ENCODE measurements at places on chromosomes 6 and 20. TPM values are rescaled to one million over a fixed set of nuclear protein-coding genes. Genes with fewer than 3 reads are reported as not detected.

BPIFB2 gene
- not detected for total RNA-seq

GABRR2 gene
- 0.34 TPM for total RNA-seq

GRCh38 chr6:137802408-137803182, 64.5 kb upstream of the TNFAIP3 start:
- H3K27me3 ChIP-seq, result no peaks in the 10 kb centered on the region
- H3K4me1 ChIP-seq, result no peaks in the 10 kb centered on the region
- no peak overlapping the region for H3K27ac ChIP-seq

SLA2 gene
- total RNA-seq, result 0.16 TPM

STMN3 gene
- 101 TPM for total RNA-seq

PRICKLE4 gene
- 4.1 TPM for total RNA-seq

GSTA2 gene
- total RNA-seq, result not detected

DNA sequence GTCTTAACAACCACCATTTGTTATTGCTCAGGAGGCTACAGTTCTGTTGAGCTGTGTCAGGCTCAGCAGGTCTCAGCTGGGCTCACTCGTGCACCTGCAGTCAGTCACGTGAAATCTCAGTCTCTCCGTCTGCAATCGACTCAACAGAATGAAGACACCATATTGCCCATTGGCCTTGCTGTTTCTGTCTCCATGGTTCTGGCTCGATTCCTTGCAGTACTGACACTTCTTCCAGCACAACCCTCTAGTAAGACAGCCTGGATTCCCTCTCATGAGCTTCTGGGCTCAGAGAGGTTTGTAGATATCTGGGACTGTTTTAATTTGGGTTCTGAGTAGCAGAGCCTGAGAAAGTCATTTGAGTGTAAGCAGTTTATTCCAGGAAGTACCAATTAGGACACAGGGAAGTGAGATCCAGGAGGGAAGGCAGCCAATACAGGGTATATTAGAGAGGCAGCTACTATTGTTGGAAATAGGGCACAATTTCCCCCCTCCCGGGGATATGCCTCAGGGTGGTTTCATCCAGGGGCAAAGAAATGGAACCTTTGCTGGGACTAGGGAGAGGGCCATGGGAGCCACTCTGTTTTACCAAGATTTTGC, 87.4 kb upstream of the RALGAPA2 start:
- no peak overlapping the region for H3K4me3 ChIP-seq
- no peak for DNase-seq

GRCh38 chr6:138105880-138106664, 1.1 kb downstream of the PERP start:
- H3K27ac ChIP-seq, result no peak overlapping the region
- H3K4me3 ChIP-seq, result peak overlapping the region; percentile 90
- H3K4me1 ChIP-seq, result peaks cover 19% of the 10 kb centered on the region
- peaks cover 48% of the 10 kb centered on the region for H3K27me3 ChIP-seq
- no peaks in the 10 kb centered on the region for H3K36me3 ChIP-seq
- DNase-seq, result no peak

GRCh38 chr6:33768644-33769120, 20.2 kb downstream of the LEMD2 start:
- H3K27ac ChIP-seq, result no peak overlapping the region
- H3K4me1 ChIP-seq, result peaks cover 24% of the 10 kb centered on the region
- peak; percentile 92 for DNase-seq
- H3K27me3 ChIP-seq, result peaks cover 5% of the 10 kb centered on the region
- no peaks in the 10 kb centered on the region for H3K36me3 ChIP-seq

ADGRF4 gene
- not detected for total RNA-seq

DNA sequence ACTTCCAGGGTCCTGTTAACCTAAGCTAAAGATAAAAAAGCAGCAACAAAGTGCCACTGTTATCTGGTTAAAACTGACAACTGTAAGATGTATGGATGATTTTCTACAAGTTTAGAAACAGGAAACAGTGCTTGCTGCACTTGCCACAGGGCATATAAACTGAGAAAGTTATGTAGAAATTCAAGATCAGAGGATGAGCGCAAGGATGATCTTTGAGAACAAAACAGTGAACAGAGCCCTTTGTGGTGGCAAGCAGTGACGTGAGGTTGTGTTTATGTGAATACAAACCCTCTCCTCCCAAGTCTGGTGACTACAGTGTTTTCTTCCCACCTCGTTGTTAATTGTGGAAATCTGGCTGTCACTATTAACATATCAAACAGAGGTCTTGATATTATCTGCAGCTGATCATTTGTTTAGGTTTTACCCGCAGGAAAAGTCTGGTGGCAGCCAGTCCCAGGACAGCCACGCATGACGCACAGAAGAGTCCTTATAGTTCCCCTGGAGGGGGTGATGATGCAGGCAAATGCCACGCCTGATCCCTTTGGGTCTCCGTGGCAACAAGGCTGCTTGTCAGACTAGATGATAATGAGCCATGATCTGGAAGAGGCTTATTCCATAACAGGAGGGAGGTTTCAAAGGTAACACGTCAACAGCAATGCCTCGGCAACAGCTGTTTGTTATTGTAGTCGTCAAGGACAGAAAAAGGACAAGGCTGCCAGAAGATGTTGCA, 43.1 kb upstream of the TNFAIP3 start:
- no peaks in the 10 kb centered on the region for H3K27me3 ChIP-seq
- no peaks in the 10 kb centered on the region for H3K36me3 ChIP-seq
- H3K27ac ChIP-seq, result peak overlapping the region; percentile 98
- H3K4me1 ChIP-seq, result peaks cover 19% of the 10 kb centered on the region
- peak; percentile 30 for DNase-seq

SLC26A8 gene
- total RNA-seq, result 0.33 TPM

DNA sequence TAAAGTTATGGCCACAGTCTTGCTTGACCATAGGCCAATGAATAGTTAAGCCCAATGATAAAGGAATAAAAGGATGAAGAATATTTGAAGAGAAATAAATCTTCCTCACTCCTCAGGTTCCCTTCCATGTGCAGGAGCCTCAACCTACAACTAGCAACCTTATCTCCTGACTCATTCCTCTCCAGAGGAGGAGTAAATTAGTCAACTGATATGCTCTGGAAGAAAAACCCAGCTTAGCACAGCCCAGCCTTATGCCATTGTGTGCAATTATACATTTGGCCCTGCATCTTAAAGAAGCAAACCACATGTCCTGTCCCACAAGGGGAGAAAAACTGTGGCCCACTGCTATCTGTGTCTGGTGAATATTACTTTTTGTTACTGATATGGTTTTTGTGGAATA, 82.1 kb downstream of the PHIP start:
- no peaks in the 10 kb centered on the region for H3K4me1 ChIP-seq
- no peak overlapping the region for H3K27ac ChIP-seq
- H3K4me3 ChIP-seq, result no peak overlapping the region
- DNase-seq, result no peak

DNA sequence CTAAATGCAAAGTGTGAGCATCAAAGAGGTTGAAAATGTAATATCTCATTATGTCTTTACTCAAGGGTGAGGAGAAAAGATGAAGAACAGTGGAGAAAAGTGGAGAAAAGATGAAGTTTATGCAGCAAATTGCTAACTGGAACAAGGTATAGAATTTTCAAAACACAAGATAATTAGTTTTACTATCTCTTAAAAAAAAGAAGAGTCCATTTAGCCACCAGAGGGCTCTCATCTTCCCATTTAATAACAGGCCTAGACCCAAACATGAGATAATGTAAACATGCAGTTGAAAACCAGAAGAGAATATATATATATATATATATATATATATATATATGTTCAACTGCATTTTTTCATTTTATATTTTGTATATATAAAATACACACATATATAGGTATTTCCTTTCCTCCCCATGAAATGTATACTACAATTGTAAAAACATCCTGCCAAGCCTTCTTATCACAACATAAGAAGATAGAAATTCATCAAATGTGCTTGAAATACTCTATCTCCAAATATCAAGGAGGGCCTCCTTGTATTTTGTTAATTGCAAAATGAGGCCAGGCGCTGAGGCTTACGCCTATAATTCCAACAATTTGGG, 78.4 kb downstream of the ADTRP start:
- no peak overlapping the region for H3K4me3 ChIP-seq
- H3K27me3 ChIP-seq, result no peaks in the 10 kb centered on the region

DNA sequence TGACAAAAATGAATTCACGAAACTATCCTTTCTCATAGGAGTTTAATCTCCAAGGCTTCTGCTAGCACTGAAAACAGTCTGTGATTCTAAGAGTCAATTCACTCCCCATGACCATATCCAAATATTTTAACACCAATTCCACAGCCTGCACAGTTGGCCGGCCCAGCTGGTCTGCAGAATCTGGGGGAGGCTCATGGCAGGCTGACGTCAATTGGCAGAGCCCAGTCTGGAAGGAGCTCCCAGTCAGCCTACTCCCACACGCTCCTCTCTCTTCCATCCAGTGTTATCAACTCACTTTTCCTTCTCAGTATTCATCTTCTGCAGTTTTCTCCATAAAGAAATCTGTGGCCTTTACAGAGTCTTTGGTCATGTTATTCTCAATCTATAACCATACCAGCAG, 111.0 kb downstream of the TBXT start:
- no peak for DNase-seq
- H3K4me3 ChIP-seq, result no peak overlapping the region
- peaks cover 9% of the 10 kb centered on the region for H3K36me3 ChIP-seq
- no peaks in the 10 kb centered on the region for H3K27me3 ChIP-seq
- no peak overlapping the region for H3K27ac ChIP-seq

DNA sequence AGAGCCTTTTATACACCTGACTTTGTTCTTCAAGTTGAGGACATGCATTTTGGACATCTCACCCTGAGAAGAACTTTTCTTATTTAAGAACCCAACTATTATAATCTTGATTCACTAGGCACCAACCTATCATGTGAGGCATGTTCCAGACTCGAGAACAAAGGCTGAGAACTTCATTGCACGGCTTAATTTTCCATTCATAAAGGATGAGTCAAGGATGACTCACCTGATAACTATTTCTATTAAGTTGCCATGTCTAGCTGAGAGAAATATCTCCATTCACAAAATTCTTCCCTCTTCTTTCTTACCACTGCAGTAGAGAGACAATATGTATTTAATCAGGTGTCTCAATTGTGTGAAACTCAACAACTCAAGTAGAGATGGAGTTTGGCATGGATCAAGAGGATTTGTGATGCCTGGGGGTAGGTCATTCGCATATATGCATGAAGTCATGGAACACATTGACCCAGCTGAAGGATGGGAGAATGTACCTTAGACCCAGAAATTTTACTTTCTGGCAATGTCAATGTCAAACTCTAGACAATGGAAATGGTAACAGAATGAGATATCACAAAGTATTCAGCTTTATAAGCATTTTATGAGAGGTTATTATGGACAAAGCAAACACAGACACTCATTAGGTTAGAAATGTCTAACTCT, 208.7 kb upstream of the PRND start:
- H3K27me3 ChIP-seq, result peaks cover 16% of the 10 kb centered on the region
- no peak for DNase-seq
- no peaks in the 10 kb centered on the region for H3K4me1 ChIP-seq
- H3K36me3 ChIP-seq, result no peaks in the 10 kb centered on the region

DNA sequence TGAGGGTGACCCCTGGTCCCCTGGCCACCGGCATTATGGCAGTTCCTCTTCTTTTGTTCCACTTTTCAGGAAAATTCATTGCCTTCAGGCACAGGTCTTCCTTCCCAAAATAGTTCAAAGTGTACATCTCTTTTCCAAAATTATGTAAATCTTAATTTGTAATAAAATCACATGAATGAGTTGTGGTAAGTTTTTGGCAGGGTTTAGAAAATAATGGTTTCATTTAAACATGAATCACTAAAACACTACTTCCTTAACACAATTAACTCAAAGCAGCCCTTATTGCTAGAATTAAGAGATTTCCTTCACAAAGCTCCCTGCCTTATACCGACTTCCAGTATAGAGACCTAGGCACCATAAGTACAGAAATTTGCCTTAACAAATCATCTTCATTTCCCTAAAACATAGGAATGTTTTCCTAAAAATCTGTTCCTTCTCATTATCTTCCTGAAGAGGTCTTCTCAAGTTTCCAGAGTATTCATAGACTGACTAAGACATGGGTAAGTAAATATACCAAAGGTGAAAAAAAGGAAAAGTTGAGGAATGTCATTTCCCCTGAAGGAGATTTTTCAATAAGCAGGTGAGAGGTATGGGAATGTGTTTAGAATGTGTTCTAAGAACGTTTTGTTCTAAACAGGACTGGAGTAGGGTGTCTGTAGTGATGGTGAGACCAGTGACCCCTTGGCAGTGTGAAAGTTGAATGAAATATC, 148.2 kb upstream of the CITED2 start:
- no peak for DNase-seq
- H3K27me3 ChIP-seq, result no peaks in the 10 kb centered on the region
- H3K36me3 ChIP-seq, result peaks cover 4% of the 10 kb centered on the region
- peaks cover 8% of the 10 kb centered on the region for H3K4me1 ChIP-seq
- H3K27ac ChIP-seq, result no peak overlapping the region
